SW 1271 (cell line): ENCODE measurements at places on chromosomes 2 and 18.

- DNase-seq: no peak
These were observed 539.7 kb upstream of the NETO1 start for GRCh38 chr18:73407506-73407905.

DNA sequence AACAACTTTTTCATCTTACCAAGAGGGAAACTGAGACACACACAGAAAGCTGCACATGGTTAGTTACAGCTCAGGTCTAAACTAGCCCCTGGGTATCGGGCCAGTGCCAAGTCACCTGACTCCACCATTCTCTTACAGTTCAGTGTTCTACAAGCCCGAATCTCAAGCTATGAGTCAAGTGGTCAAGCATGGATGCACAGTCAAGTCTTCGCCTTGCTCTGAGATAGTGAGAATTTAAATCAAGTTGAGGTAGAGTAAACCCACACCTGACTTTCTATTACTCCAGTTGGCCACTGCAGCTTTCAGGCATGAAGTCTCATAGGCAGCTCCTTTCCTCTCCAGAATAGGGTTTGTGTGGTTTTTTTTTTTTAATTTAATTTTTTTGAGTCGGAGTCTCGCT, 34.5 kb upstream of the ARL5A start:
- no peak for DNase-seq

- DNase-seq: no peak
These were observed 180.4 kb downstream of the MCFD2 start for GRCh38 chr2:46735108-46735691.

GRCh38 chr2:188322569-188323551, 31.2 kb downstream of the GULP1 start:
- DNase-seq: no peak

DNA sequence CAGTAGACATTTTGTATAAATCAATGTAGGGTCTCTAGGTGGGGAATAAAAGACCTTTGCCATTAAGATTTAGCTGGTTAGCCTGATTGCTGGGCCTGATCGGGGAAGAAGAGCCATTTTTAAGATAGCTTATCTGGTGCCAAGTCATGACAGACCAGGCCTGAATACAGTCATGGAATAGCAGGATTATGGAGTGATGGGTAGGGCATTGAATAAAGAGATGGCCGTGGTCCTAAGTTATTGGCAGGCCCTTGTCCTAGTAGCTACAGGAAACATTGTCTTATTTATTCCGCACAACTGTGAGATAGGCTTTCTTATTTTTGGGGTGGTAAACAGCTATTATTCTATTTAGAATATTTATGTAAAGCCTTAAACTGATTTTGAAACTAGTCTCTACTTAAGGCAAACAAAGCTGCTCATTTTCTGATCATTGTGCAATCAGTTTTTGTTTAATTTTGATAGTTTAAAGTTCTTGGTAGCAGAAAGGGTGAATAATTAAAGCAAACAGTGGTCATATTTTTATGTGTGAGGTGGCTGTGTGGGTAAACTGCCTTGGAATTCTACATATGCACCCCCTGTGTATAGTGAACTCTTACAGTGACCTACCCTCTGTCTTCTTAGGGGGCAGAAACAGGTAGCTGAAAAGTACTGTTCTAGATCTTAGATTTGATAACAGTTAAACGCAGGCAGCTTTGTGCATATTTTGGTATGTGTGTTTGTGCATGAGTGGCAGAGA, 22.6 kb downstream of the ZNF236 start:
- no peak for DNase-seq

- no peak for DNase-seq
These were observed 567.6 kb downstream of the KCNJ3 start for GRCh38 chr2:155266109-155266508.

DNA sequence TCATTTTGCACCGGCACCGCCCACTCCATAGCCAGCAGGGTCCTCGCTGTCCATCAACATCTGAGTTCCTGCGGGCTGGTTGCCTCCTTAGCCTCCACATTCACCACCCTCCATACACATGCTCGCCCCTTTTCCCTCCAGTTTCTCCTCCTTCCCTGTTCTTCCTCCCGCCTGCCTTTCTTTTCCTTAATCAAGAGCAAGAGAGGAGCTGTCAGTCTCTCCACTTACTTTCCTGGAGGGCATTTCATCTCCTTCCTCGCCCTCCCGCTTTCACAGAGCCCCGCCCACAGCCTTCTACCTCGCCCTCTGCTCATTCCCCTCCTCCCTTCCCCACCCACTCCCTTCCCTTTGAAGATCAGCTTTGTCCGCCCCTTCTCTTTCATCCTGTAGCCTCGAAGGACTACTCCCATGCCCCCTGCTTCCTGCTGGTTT, 13.8 kb upstream of the ZBTB7C start:
- DNase-seq: no peak
